Stimulated activated CD8-positive, alpha-beta memory T cell treated with anti-CD3 and anti-CD28 coated beads, Interleukin-15, amount 100 ng/mL, for 4 hours (primary cell): ENCODE measurements at places on chromosomes 2 and 18.
A peak's percentile ranks its signal among the peaks of the same experiment; 100 is the strongest.

DNA sequence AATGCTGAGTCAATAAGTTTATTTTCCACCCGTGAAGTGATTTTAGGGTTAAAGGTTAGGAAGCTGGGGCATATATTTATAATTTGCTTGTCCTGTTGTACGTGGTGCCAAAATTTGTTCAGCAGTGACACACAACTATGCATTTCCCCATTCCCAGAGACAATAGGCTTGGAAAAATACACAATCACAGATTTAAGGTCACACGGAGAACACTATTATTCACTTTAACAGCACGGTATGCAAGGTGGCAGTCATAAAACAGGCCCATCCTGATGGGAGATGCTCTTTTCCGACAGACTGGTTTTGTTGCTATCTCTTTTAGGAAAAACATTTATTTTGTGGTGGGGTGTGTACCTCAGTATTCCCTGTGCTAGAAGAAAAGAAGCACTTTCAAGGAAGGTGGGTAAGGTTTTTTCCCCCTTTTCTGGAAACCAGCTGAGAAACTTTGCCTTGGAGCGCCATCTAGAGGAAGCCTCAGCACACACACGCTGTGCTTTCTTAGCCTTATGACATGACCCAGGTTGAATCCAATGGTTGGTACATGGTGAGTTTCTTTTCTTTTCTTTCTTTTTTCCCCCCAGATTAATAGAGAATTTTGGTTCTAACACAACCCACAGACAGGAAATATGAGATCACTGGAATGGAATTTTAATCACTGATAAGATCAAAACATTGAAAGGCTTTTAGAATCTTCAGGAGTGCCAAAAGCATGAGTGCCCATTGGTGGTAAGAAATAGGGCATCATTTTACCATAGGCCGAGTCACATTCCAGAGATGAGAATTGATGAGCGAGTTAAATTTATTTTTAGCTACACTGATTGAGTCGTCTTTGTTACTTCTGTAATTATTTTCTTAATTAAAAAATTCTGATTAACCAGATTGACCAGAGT is 332.1 kb downstream of the AGPS start:
- DNase-seq: no peak

DNA sequence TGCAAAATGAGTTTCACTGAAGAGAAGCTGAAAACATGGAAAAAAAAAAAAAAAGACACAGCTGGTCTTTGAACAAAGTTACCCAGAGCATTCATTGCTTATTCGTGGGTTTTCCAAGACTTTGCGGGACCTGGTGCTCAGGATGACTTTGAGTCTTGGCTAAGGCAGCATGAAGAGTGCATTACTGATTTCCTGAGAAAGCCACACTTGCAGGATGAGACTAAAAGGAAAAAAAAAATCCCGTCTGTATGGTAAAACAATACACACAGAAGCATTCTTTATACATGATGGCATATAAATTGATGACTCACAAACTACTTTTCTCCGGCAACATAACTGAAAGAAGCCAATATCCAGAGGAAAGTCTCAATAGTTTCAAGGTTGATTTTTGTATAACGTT is 195.4 kb downstream of the SPP2 start:
- DNase-seq: no peak

- no peak for DNase-seq
Observed at GRCh38 chr18:26017929-26018328, 72.5 kb downstream of the SS18 start.

DNA sequence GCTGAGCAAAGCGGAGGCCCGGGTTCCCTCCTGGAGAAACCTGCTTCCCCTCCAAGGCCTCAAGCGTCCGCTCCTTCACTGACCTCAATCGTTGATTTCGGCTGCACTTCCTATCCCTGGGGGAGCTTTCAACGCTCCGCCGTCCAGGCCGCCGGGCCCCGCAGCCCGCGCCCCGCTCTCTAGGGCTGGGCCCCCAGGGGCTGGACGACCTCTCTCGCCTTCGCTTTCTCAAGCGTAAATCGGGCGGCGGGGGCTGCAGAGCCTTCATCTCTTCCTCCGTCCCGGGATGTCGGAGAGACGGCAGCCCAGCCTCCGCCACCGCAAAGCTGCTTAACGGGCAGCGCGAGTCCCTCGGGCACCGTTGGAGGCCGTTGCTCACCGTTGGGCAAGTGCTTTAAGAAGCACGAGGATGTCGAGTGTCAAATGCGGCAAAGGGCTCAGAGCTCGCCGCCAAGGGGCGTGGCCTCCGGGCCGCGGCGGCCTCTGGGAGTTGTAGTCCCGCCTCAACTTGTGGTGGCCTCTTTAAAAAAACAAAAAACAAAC is 8.5 kb downstream of the HES6 start:
- DNase-seq: peak; percentile 57

DNA sequence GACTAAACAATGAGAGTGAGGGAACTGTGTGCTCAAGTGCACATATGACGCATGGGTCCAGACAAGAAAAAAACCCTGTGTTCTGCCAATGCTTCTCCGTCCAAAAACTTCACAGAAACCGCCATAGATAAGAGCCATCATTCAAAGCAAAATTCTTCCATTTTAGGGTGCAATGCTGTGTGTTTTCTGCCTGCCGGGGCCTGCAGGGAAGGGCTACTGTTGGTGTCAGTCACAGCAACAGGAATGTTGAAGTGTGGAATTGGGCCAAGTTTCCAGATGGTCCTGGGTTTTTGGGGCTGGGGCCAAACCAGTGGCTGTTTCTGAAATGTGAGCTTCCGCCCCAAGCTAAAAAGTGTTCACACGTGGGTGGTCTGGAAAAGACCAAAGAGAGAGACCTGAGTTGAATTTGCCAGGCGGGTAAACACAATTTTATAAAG is 677 bp upstream of the MC2R start:
- no peak for DNase-seq

DNA sequence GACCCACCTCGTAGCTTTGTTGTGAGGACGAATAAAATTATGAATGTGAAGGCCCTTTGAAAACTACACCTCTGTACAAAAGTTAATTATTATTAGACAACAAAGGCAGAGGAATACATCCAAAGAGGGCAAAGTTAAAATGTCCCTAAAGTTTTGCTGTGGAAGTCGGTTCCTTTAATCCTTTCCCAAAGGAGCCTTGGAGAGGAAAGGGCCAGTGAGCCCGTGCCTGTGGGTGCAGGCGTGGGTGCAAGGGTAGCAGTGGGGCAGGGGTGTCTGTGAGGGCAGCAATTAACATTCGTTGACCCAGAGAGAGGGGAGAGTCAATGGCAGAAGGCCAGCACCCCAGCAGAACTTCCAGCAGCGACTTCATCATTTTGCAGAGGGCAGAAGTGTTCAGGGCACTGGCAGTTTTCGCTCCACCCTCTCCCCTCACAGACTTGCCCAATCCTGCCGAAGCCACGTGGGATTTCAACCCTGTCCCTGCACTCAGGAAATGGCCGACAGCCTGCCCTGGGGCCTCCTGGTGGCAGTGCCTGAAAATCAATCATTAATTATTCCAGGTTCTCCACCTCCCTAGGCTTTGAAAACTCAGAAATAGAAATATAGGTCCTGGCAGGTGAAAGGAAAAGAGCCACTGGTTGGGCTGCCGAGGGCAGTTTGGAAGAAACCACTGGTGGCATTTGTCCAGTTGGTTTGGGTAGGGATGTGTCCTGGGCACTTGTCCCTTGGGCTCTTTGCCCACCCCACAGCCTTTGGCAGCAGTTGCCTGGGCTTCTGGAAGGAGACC is 4.2 kb upstream of the PAX8 start:
- DNase-seq: no peak

DNA sequence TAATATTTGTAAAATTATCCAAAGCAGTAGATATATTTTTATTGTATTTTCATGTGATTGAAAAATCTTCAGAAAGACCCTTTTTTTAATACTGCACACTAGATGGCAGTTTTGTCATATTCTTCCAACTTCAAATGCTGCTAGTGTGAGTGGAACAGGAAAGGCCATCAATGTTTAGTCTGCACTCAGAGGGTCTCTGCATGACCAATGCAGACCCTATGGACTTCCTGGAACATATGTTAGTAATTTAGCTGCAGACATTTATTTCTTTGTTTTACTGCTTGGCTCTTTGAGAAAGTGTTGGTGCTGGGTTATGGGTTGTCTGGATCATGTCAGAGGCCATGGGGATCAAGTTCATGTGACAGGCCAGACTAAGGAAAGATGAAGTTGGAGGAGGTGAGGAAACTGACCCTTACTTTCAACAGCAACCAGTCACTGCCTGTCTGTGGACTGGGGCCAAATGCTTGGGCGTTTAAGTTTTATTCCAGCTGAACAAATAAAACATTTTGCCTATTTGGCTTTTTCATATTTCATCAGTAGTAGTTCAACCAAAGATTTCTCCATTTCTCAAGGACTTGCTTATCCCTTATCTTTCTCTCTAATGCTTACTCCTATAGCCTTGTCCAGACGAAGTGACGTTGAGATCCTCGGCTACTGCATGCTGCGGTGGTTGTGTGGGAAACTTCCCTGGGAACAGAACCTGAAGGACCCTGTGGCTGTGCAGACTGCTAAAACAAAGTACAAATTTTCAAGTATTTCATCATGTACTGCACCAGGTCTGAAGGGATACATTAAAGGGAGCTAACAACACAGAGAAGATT is 84.8 kb downstream of the VRK2 start:
- DNase-seq: no peak

GRCh38 chr2:191556463-191556862 is 121.5 kb upstream of the NABP1 start:
- DNase-seq: no peak

- no peak for DNase-seq
Observed at GRCh38 chr18:68459968-68460367, 254.9 kb downstream of the TMX3 start.

DNA sequence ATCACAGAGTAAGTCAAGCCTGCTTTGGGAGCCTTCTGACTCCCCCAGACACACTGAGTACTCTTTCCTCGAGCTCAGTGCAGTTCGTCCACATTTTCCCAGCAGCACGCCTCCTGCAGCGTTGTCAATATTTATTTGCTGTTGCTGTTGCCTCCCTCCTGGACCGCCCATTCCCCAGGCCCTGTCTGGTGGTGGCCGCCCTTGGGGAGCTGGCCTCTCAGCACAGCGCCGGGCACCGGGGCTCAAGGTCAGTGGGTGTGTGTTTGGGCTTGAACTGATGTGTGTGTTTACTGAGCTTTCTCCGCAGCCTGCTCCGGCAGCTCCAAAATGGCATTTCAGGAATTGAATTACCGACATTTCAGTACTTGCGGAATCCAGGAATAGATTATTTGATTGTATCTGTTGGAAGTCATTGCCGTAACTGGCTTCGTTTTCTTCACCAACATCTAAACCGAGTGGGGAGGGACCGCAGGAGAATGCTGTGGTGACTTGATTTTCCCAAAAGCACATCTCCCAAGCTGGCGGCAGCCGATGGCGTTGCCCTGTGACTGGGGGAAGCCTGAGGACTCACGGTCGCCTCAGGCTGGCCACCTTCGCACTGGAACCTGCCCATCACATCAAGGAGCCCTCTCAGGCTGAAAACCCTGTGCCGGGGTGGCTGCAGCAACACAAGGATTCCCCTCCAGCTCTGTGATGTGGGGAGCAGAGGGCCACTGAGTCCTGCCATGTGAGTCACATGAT is 66.0 kb downstream of the HPCAL1 start:
- no peak for DNase-seq

DNA sequence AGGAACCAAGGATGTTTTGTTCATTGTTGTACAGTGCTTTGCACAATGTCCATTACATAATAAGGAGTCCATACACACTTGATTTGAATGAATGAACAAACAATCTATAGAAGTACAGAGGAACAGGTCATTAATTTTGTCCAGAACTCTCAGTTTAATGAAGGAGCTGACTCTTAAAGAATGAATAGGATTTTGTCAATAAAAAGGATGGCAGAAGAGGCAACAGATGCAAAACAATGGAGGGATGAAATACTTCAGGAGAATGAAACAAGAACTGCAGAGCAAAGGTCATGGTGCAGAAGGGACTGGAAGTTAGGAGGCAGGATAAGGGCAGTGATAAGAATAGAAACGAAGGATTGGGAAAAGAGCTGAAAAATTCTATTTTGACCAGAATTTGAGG is 28.7 kb upstream of the COL5A2 start:
- no peak for DNase-seq

DNA sequence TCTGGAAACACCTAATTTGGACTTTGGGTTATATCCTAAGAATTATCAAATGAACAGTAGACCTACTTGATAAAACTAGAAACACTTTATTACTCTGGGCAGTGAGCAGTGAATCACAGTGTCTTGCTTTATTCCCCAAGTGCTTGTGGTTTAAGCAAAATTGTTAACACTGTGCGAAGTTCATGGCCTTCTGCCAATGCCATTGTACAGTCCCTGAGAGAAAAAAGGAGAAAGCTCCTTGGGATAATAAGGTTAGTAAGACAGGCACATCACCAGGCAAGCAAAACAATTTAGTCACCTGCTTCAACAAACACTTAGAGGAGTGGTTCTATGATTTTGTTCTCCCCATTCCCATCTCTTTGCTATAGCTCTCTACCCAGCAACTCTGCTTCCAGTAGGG is 39.8 kb downstream of the ADCYAP1 start:
- no peak for DNase-seq

GRCh38 chr2:21404137-21404536 is 280.4 kb downstream of the TDRD15 start:
- DNase-seq: no peak

GRCh38 chr2:148701039-148701438 is 56.5 kb downstream of the EPC2 start:
- no peak for DNase-seq

DNA sequence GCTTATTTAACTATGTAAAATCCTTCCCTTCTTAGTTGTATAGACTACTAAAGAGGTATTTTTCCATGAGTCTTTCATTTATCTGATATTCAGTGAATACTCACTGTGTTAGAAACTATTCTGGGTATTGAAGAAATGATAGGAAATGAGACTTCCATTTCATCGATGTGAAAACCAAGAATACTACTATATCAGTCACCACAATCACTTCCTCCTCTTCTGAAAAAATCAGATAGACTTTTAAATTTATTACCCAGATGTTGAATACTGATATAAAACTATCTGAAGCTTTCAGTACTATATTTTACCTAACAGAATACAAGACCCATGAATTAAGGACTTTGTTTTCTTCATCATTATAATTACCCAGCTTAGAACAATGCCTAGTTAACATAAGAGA is 1801.1 kb upstream of the CELF4 start:
- DNase-seq: no peak

- DNase-seq: no peak
Observed at GRCh38 chr18:70931942-70932814, 643.3 kb downstream of the SOCS6 start.

GRCh38 chr18:49193897-49194296 is 243.1 kb upstream of the SMAD7 start:
- DNase-seq: no peak

- DNase-seq: no peak
Observed at GRCh38 chr2:231685349-231686191, 22.8 kb upstream of the PTMA start.

DNA sequence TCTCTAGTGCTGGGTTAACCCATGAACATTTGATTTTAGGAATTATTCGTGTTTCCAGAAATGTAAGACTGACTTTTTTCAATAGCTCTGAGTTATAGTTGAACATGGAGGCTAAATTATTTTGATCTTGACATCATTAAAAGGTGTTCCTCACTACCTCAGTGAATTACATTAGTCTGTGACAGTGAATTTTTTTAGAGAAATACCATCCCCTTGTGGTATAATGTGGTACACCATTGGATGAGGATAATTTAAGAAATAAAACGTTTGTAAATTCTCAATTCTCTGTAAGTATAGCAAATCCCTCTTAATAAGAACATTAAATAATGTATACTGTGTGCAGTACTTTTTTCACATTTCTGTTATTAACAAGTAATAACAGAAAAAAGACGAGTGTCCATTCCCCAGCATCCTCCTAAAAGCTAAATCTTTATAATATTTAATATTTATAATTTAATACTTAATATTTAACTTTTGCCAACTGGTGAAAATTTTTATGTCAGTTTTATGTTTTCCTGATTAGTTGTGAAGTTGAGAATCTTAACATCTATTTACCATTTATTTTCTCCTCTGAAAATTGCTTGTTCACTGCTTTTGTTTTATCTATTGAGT is 70.3 kb upstream of the CWC22 start:
- DNase-seq: no peak
